ENCODE measurements at places on chromosomes 6 and 20.

- no peak for DNase-seq
Observed at GRCh38 chr6:39072830-39073229, 24.2 kb downstream of the GLP1R start.

- DNase-seq: no peak
Observed at GRCh38 chr6:39451831-39452230, 129.3 kb upstream of the KCNK16 start.

DNA sequence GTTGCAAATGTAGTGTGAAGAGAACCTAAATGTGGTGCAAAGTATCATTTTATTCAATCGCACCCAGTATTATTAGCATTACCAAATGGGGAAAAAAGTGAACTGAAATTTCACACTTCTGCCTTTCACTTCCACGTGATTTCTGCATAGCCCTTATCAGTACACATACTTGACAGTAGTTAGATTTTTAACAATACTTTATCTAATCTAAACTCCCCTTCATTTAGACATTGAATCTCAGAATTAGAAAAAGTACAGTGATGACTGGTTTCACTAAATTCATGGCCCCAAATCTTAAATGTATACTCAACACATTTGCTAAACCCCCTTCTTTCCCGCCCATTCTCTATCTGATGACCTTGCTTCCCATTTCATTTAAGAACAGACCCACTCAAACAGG, 14.3 kb downstream of the STX7 start:
- DNase-seq: no peak

- DNase-seq: peak; percentile 80
Observed at GRCh38 chr20:51800060-51800871, 2.1 kb downstream of the SALL4 start.

DNA sequence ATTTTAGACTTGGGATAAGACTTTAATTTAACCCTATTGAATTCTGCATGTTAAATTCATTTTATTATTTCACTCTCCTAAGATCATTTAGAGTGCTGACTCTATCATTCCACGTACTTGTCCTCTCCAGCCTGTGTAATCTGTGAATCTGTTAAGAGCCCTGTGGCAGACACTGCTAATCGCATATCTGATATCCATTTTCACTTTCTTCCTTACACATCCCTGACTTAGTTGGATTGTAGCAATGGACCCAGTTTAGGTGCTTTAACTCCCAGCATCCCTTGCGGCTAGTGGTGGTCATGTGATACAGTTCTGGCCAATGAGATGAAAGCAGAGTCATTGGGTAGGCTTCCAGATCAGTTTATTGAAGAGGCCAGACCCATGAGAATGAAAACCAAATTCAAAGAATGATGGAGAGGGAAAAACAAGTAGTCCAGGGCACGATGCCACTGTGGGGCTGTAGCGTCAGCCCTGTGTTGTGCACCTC, 57.2 kb upstream of the SOX4 start:
- no peak for DNase-seq

GRCh38 chr6:119162134-119162775, 83.8 kb upstream of the FAM184A start:
- DNase-seq: no peak

DNA sequence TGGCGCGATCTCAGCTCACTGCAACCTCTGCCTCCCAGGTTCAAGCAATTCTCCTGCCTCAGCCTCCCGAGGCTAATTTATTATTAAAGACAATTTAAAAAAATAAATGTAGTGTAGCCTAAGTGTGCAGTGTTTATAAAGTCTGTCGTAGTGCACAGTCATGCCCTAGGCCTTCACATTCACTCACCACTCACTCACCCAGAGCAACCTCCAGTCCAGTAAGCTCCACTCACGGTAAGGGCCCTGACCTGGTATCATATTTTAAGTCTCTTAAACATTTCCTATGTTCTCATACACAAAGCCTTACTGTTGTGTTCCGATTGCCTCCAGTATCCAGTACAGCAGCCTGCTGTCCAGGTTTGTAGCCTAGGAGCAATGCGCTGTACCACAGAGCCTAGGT, 168.2 kb upstream of the FOXQ1 start:
- no peak for DNase-seq

GRCh38 chr6:100353276-100354015, 111.3 kb downstream of the SIM1 start:
- DNase-seq: no peak

DNA sequence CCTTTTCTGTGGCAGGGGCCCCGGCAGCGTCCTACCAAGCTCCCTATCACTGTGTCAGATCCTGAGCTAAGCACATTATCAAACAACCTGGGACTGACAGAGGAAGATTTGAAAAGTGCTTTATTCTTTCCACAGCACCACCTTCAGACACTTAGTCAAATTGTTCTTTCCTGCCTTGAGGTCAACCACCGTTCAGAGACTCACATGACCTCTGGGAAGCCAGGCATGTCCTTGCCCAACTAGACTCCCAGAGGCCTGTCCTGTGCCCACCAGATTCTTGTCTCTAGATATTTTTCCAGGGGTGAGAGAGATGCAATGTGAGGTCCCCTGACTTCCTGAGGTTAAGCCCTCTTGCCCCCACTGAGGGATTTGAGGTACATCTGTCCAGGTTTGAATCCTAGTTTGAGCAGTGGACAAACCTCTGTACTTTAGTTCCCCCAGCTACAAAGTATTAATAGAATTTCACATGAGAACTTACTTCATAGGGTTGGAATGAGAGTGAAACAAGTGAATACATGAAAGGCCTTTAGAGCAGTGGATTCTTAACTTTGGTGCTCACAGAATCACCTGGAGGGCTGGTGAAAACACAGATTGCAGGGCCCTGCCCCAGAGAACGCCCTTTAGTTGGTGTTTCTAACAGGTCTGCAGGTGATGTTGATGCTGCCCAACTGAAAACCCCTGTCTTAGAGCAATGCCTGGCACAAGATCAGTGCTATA, 179.8 kb downstream of the CLIC5 start:
- no peak for DNase-seq

DNA sequence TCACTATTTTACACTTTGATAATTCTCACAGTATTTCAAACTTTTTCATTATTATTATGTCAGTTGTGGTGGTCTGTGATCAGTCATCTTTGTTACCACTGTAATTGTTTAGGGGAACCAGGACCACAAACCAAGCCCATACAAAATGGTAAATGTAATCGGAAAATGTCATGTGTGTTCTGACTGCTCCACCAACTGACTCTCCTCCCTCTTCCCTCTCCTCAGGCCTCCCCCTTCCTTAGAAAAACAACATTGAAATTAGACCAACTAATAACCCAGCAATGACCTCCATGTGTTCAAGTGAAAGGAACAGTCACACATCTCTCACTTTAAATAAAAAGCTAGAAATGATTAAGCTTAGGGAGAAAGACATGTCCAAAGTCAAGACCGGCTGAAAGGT, 63.8 kb downstream of the GMDS start:
- DNase-seq: no peak

- DNase-seq: peak; percentile 31
Observed at GRCh38 chr6:5151955-5152401, 66.8 kb downstream of the PPP1R3G start.

- no peak for DNase-seq
Observed at GRCh38 chr6:121333196-121333595, 1.1 kb downstream of the TBC1D32 start.

GRCh38 chr20:24531631-24532419, 62.4 kb downstream of the SYNDIG1 start:
- no peak for DNase-seq

- no peak for DNase-seq
Observed at GRCh38 chr6:105488516-105489215, 85.8 kb upstream of the PREP start.

DNA sequence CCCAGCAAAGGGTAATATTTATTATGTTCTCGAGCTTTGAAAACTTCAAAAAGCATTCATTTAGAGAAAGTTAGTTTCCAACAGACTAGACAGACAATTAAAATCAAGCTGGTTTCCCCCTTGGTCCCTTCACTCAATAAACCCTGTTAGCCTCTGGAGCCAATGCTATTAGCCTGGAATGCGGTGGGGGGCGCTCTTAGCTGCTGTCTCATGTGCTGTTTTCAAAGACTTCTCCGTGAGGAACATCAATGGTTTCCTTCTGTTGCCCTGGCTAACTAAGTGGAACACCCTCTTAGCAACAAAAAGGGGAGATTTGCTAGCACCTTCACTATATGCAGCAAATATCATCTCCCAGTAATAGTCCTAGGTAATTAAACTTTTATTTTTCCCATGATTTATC, 86.4 kb downstream of the LY86 start:
- DNase-seq: no peak

GRCh38 chr20:47049771-47050170, 155.1 kb downstream of the EYA2 start:
- no peak for DNase-seq

DNA sequence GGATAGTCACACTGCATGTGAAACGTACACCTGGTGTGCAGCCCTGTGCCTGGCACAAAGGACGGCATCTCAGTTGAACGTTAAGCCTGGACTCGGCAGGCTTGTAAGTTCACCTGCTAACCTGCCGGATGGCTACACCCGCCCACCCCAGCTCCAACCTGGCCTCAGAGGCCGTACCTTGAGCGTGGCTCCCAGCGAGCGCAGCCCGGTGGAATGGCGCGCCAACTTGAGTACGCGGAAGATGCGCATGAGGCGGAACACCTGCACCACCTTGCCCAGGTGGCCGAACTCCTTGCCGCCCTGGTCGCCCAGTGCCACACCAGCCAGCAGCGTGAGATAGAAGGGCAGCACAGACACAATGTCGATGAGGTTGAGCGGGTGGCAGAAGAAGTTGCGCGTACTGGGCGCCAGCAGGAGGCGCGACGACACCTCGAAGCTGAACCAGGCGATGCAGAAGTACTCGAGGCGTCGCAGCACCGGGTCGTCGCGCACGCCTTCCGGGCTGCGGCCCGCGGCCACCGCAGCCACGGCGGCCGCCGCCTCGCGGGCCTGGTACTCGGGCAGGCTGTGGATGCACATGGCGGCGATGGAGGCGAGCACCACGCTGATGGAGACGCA, 3.3 kb downstream of the KCNS1 start:
- DNase-seq: no peak

DNA sequence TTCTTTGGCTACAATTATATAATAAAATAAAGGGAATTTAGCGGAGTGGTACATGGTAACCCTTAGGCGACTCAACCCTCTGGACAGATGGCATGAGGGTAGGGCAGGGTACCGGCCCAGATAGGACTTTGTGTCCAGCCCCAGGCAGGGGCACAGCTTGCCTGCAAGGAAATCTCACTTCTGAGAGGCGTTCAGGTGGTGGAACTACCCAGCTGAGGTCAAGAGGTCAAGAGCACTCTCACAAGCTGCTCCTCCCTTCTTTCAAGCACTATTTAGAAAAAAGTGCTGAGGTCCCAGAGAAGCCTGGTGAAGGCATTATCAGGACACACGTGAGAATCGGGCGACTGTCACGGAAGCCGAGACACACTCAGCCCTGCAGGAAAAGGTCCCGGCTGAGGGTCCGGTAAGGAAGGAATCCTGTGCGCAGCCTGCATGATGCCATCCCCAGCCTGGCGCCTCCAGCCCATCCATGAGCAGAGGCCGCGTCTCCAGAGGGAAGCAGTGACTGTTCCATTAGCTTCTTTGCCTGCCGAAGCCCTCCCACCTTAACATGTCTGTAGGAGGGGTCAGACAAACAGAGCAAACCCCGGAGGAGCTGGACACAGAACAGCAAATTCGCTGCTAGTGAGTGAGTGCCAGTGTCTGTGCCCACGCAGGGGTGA, 54.8 kb downstream of the WDR27 start:
- DNase-seq: peak; percentile 5

- peak; percentile 42 for DNase-seq
Observed at GRCh38 chr6:73695619-73696421, at the start of gene CD109. CD109 (plus strand) TSS chr6:73696203; CDS start chr6:73696216, 13 bp downstream.

GRCh38 chr6:88705601-88706000, 257.8 kb downstream of the RNGTT start:
- DNase-seq: no peak

GRCh38 chr6:20472748-20473147, 61.5 kb upstream of the CDKAL1 start:
- no peak for DNase-seq

GRCh38 chr6:33960345-33961313, 156.8 kb upstream of the MLN start:
- peak; percentile 31 for DNase-seq

DNA sequence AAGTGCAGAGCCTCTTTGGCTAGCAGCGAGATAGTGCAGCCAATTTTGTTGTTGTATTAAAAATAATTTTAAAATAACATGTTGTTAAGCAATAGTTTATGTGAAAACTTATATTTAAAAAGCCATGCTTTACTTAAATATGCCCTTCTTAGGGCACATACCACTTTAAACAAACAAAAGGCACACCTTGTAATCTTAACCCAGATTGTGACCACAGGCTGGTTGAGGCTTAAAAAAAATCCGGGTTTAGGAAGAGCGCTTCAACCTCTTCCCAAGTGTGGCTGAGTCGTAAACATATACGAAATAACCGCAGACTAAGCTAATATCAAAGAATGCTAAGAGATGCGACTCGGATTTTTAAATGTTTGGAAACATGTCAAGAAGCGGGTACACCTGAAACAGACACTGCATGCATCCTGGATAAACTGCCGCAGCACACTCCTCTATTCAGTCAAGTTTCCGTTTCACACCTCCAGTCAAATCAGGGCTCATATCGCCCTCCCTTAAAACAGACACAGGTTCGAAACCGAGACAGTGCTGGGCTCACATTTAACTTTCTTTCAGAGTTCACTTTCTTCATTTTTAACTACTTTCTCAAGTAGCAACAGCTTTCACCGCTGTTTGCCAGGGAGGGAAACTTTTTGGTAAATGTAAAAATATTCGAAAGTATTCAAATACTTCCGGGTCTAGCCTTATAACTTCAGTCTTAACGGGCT, 1.5 kb downstream of the DEK start:
- DNase-seq: no peak

DNA sequence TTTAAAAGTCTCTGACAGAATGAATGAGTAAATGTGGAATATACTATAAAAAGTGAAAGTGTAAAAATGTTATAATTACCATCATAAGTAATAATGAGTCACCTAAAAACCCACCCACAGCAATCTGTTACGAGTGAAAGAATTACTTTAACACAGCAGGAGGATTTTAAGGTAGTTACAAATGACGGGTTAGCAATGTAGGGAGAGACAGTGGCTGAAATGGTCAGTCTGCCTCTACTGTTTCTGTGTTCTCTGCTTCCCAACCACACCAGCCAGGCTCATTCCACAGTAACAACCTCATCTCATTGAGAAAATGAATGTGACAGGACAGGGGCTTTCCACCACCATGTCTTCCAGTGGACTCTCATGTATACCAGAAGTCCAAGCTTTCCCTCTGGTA, 124.4 kb upstream of the KCNK16 start:
- DNase-seq: no peak

GRCh38 chr6:125904871-125905270, 51.7 kb upstream of the HINT3 start:
- no peak for DNase-seq

DNA sequence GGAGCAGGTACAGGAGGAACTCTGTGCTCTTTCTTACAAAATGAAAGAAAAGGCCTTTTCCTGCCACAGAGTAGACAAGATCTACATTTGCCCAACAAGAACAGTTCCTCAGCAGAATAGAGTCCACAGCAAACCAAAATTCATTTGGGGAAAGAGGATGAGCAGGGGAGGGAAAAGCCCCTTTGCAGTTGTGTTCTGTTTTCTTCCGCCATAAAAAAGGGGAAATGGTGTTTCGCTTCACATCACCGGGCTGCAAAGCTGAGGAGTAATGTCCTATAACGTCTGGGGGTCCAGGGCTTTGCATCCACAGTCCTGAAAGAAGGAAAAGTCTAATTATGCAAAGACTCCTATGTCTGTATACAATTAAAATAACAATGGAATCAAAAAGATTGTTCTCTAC, at the start of gene GPR31:
TSS of gene GPR31 (minus strand) at position 118 of the 400 bp plus-strand sequence. CDS start 149 bp downstream, outside the sequence.
- DNase-seq: no peak

- DNase-seq: peak; percentile 82
Observed at GRCh38 chr6:28943557-28944411, 20.0 kb upstream of the TRIM27 start.

All from head of caudate nucleus (tissue), 42 donors.